ENCODE measurements at places on chromosomes 6 and 20. TPM values are rescaled to one million over a fixed set of nuclear protein-coding genes. Genes with fewer than 3 reads are reported as not detected.

DNA sequence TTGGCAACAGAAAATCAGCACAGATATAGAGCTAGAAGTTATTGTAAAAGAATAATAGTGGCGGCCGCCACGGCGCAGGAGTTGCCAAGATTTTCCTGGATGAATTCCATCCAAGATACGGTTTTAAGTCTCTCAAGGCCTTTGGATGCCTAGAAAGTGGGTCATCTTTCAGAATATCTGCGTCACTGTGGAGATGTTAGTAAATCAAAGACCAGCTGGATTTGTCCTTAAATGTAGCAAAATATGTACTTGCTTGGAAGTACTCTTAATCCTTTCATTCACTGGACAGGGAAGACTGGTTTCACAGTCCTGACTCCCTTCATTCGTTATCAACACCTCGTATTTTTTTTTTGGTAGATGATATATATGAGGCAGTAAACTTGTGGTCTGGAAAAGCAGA is 83.0 kb downstream of the SLC22A3 start:
- DNase-seq: no peak
- no peak overlapping the region for H3K4me3 ChIP-seq
- H3K27ac ChIP-seq: no peak overlapping the region

GRCh38 chr20:33433465-33434234 is 9.9 kb downstream of the SNTA1 start:
- H3K27ac ChIP-seq: no peak overlapping the region
- H3K27me3 ChIP-seq: no peaks in the 10 kb centered on the region
- H3K4me1 ChIP-seq: no peaks in the 10 kb centered on the region

- no peaks in the 10 kb centered on the region for H3K36me3 ChIP-seq
- no peaks in the 10 kb centered on the region for H3K4me1 ChIP-seq
- no peaks in the 10 kb centered on the region for H3K27me3 ChIP-seq
- no peak overlapping the region for H3K4me3 ChIP-seq
- DNase-seq: no peak
Observed at GRCh38 chr6:87925373-87926060, 122.1 kb upstream of the SPACA1 start.

- H3K27ac ChIP-seq: no peak overlapping the region
- no peaks in the 10 kb centered on the region for H3K36me3 ChIP-seq
- no peaks in the 10 kb centered on the region for H3K27me3 ChIP-seq
- H3K4me1 ChIP-seq: peaks cover 7% of the 10 kb centered on the region
- DNase-seq: no peak
- no peak overlapping the region for H3K4me3 ChIP-seq
Observed at GRCh38 chr6:4102687-4103244, 23.8 kb upstream of the FAM217A start.

GRCh38 chr20:44457016-44457415 is 18.7 kb upstream of the TTPAL start:
- peaks cover 7% of the 10 kb centered on the region for H3K4me1 ChIP-seq
- H3K27ac ChIP-seq: no peak overlapping the region
- DNase-seq: no peak
- 0 out of 2 replicates have a peak, but pooled peaks cover 2% of the 10 kb centered on the region for H3K27me3 ChIP-seq

DNA sequence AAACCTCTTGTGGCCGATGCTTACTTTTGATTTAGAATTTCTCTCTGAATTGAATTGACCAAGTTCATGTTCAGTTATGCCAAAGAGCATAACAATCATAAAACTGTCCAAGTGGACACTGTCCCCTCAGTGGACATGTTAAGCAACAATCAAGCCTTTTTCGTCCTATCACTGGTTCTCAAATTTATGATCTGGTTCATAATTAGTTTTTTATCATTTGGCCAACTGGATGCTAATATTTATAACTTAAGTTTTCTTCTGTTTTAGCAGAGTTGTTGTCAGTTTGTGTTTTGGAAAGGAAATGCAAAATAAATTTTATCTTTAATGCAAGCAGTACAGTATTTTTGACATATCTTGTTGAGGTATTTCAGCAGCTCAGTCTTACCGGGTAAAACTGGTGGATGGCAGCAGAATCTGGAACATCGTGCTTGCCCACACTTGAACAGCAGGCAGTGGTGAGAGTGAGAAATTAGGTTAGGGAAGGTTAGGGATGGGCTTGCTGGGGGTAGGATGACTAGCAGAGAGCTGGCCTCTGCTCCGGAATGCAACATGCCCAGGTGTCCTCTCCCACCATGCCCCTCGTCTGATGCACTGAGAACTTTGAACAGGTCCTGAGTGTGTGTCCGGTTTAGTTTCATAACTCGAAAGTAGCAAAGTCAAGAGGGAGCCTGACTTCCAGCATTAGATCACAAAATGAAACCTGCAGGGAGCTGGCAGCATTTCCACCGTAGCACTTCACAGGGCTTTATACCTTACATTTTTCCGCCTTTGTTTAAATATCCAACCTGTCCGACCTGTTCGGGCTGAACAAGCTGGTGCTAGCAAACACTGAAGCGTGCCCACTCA is 93.1 kb downstream of the RREB1 start:
- no peaks in the 10 kb centered on the region for H3K27me3 ChIP-seq
- peaks cover 31% of the 10 kb centered on the region for H3K36me3 ChIP-seq
- H3K4me1 ChIP-seq: peaks cover 16% of the 10 kb centered on the region

GRCh38 chr6:19463250-19463649 is 373.9 kb upstream of the ID4 start:
- no peak overlapping the region for H3K4me3 ChIP-seq
- H3K27ac ChIP-seq: no peak overlapping the region
- no peak for DNase-seq

- H3K4me1 ChIP-seq: no peaks in the 10 kb centered on the region
- no peak for DNase-seq
- H3K27me3 ChIP-seq: peaks cover 84% of the 10 kb centered on the region
- H3K36me3 ChIP-seq: no peaks in the 10 kb centered on the region
Observed at GRCh38 chr20:24701027-24701426, 231.6 kb downstream of the SYNDIG1 start.

DNA sequence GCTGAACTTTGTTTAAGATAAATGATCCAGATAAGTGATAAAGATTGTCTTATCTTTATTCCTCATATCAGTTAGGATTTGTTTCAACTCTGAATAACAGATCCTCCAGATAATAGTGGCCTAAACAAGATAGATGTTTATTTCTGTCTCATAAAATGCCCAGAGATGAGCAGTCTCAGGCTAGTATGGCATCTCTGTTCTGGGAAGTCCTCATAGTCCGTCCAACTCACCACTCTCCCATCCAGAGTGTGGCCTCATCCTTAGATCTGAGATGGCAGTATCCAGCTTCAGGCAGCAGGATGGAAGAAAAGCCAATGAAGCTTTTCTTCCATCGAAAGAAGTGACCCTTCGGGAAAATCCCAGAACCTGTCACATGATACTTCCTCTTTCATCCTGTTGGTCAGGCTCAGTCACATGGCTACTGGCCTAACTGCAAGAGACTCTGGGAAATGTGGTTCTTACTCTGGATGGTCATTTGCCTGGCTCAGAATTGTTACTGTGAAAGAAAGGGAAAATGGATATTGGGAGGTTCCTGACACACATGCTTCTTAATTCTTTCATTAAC is 29.4 kb upstream of the TAGAP start:
- no peak overlapping the region for H3K27ac ChIP-seq
- no peaks in the 10 kb centered on the region for H3K4me1 ChIP-seq
- peaks cover 64% of the 10 kb centered on the region for H3K27me3 ChIP-seq
- no peak overlapping the region for H3K4me3 ChIP-seq

DNA sequence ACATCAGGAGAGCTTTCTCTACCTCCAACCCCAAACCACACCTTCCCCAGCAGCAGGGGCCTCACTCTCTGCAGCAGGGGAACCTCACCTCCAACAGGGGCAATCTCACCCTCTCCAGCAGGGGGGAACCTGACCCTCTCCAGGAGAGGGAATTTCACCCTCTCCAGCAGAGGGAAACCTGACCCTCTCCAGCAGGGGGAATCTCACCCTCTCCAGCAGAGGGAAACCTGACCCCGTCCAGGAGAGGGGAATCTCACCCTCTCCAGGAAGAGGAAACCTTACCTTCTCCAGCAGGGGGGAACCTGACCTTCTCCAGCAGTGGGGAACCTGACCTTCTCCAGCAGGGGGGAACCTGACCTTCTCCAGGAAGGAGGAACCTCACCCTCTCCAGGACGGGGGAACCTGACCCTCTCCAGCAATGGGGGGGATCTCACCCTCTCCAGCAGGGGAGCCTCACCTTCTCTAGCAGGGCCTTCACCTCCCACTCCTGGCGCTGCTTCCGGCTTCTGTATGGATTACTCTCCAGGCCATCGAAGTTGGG is 3.1 kb downstream of the B3GALT4 start:
- H3K36me3 ChIP-seq: peaks cover 29% of the 10 kb centered on the region
- no peak overlapping the region for H3K4me3 ChIP-seq
- peaks cover 23% of the 10 kb centered on the region for H3K4me1 ChIP-seq
- DNase-seq: peak; percentile 83
- H3K27ac ChIP-seq: no peak overlapping the region

GRCh38 chr6:139891471-139891870 is 517.0 kb upstream of the CITED2 start:
- no peaks in the 10 kb centered on the region for H3K27me3 ChIP-seq
- DNase-seq: no peak
- H3K27ac ChIP-seq: no peak overlapping the region
- H3K4me1 ChIP-seq: no peaks in the 10 kb centered on the region
- no peaks in the 10 kb centered on the region for H3K36me3 ChIP-seq

DNA sequence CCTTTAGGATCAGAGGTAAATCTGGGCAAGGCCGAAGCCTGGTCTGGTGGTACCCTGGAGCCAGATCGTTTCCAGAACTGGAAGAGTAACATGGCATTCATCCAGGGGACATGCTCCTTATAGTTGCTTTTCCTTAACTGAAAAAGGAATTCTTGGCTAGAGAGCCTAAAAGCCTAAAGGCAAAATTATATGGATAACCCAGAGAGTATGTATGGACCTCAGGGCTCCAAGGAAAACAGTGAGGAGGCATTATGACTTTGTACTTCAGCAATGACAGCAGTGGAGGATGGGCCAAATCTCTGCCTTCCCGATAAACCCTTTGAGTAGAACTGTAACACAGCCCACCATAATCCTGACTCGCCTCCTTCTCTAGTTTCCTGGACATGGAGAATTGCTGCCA is 29.3 kb downstream of the ARHGAP18 start:
- H3K27ac ChIP-seq: no peak overlapping the region
- H3K4me3 ChIP-seq: no peak overlapping the region
- no peaks in the 10 kb centered on the region for H3K27me3 ChIP-seq
- no peaks in the 10 kb centered on the region for H3K36me3 ChIP-seq
- peaks cover 39% of the 10 kb centered on the region for H3K4me1 ChIP-seq
- no peak for DNase-seq

GRCh38 chr6:47344022-47344421 is 34.3 kb upstream of the TNFRSF21 start:
- no peak overlapping the region for H3K27ac ChIP-seq
- no peak for DNase-seq
- no peaks in the 10 kb centered on the region for H3K27me3 ChIP-seq
- H3K4me1 ChIP-seq: no peaks in the 10 kb centered on the region

GRCh38 chr6:10355115-10355702 is 59.7 kb downstream of the TFAP2A start:
- H3K27me3 ChIP-seq: no peaks in the 10 kb centered on the region
- H3K4me3 ChIP-seq: no peak overlapping the region
- no peaks in the 10 kb centered on the region for H3K36me3 ChIP-seq
- H3K4me1 ChIP-seq: no peaks in the 10 kb centered on the region
- DNase-seq: no peak

DNA sequence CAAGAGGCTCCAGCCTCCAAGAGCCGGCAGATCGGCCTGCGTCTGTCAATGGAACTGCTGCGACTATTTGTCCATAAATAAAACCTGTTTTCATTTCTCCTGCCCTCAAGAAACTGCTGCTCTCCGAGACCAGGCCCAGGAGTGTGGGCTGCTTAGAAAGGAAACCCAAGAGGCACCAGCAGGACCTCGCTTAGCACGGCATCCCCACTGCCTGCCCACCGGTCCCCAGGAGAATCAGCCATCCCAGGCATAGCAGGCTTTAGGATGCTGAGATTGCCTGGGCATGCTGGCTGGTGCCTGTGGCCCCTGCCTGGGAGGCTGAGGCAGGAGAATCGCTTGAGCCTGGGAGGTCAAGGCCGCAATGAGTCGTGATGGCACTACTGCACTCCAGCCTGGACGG is 17.6 kb downstream of the NTSR1 start:
- H3K27me3 ChIP-seq: no peaks in the 10 kb centered on the region
- H3K4me1 ChIP-seq: no peaks in the 10 kb centered on the region
- H3K27ac ChIP-seq: no peak overlapping the region
- DNase-seq: no peak
- H3K4me3 ChIP-seq: no peak overlapping the region

- no peak overlapping the region for H3K4me3 ChIP-seq
- H3K4me1 ChIP-seq: no peaks in the 10 kb centered on the region
- no peaks in the 10 kb centered on the region for H3K27me3 ChIP-seq
- H3K27ac ChIP-seq: no peak overlapping the region
Observed at GRCh38 chr6:131687022-131687421, 14.2 kb downstream of the OR2A4 start.

GRCh38 chr6:39256294-39256940 is 27.1 kb upstream of the KCNK5 start:
- peaks cover 22% of the 10 kb centered on the region for H3K27me3 ChIP-seq
- H3K4me1 ChIP-seq: 0 out of 2 replicates have a peak, but pooled peaks cover under 1% of the 10 kb centered on the region
- H3K36me3 ChIP-seq: no peaks in the 10 kb centered on the region
- no peak for DNase-seq
- no peak overlapping the region for H3K4me3 ChIP-seq
- no peak overlapping the region for H3K27ac ChIP-seq

DNA sequence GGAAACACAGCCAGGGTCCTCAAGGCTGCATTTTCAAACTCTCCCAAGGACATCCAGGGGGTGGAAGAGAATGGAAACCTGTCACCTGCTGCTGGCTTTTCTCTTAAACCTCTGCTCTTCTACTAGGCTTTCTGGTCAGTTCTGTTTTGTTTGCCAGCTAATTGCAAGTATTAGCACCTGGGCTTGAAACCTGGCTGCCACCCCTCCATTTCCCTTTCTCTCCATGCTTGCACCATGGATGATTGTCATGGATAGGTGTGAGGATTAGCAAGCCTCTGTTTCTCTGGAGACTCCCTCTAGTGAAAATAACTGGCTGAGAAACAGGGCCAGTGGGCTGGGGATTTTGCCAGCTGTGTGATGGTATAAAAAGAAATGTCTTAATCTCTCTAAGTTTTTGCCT is 33.0 kb upstream of the GPR6 start:
- no peak for DNase-seq
- H3K36me3 ChIP-seq: no peaks in the 10 kb centered on the region
- no peak overlapping the region for H3K4me3 ChIP-seq
- H3K27ac ChIP-seq: peak overlapping the region; percentile 51
- peaks cover 23% of the 10 kb centered on the region for H3K4me1 ChIP-seq
- no peaks in the 10 kb centered on the region for H3K27me3 ChIP-seq

- no peaks in the 10 kb centered on the region for H3K36me3 ChIP-seq
- DNase-seq: peak; percentile 90
- H3K4me3 ChIP-seq: peak overlapping the region; percentile 58
- H3K27ac ChIP-seq: peak overlapping the region; percentile 98
- peaks cover 41% of the 10 kb centered on the region for H3K4me1 ChIP-seq
Observed at GRCh38 chr6:146914489-146915483, 289.4 kb upstream of the STXBP5 start.

GRCh38 chr6:137389150-137389704 is 105.0 kb downstream of the OLIG3 start:
- H3K36me3 ChIP-seq: no peaks in the 10 kb centered on the region
- H3K27me3 ChIP-seq: peaks cover 21% of the 10 kb centered on the region

GRCh38 chr6:13116155-13116554 is 212.2 kb downstream of the TBC1D7 start:
- H3K27me3 ChIP-seq: peaks cover 80% of the 10 kb centered on the region
- no peak overlapping the region for H3K27ac ChIP-seq
- no peak for DNase-seq
- no peak overlapping the region for H3K4me3 ChIP-seq

Gene HLA-DRA
- total RNA-seq: not detected

Gene AKAP12
- 146 TPM for total RNA-seq

Gene L3MBTL3
- 3.0 TPM for total RNA-seq

Gene CLPSL2
- total RNA-seq: not detected

Gene NELFCD
- total RNA-seq: 131 TPM

Gene RIPPLY2
- not detected for total RNA-seq

Gene GHRH
- total RNA-seq: not detected

Gene GINS1
- 28.1 TPM for total RNA-seq

Gene HSPA1L
- total RNA-seq: 0.69 TPM
